ENCODE measurements at places on chromosomes 3 and 15.

DNA sequence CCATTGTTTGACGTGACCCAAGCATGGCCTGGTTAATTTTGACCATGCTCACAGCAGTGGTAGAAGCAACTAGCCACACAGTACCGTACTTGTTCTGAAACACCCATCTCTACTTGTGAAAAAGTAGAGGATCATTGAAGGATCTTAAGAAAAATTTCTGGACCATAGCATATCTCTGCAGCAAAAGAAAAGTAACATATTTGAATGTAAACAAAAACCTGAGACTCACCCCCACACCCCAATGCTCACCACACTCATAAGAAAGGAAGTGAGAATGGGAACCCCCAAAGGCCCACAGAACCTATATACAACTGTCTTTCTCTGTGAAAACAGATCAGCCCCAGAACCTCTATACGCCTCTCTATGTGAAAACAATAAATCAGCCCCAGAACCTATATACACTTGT, 33.8 kb upstream of the TFRC start:
- no peak for DNase-seq

- DNase-seq = no peak
Observed at GRCh38 chr15:23472678-23473077, 25.6 kb upstream of the GOLGA6L2 start.

GRCh38 chr3:44236485-44236908, 5.2 kb upstream of the TOPAZ1 start:
- DNase-seq = no peak

GRCh38 chr3:43537225-43537624, 84.6 kb downstream of the ANO10 start:
- no peak for DNase-seq
